ENCODE measurements at places on chromosomes 5 and 9. TPM values are rescaled to one million over a fixed set of nuclear protein-coding genes. Genes with fewer than 3 reads are reported as not detected.

CORO2A gene
- total RNA-seq, result 5.7 TPM

DNA sequence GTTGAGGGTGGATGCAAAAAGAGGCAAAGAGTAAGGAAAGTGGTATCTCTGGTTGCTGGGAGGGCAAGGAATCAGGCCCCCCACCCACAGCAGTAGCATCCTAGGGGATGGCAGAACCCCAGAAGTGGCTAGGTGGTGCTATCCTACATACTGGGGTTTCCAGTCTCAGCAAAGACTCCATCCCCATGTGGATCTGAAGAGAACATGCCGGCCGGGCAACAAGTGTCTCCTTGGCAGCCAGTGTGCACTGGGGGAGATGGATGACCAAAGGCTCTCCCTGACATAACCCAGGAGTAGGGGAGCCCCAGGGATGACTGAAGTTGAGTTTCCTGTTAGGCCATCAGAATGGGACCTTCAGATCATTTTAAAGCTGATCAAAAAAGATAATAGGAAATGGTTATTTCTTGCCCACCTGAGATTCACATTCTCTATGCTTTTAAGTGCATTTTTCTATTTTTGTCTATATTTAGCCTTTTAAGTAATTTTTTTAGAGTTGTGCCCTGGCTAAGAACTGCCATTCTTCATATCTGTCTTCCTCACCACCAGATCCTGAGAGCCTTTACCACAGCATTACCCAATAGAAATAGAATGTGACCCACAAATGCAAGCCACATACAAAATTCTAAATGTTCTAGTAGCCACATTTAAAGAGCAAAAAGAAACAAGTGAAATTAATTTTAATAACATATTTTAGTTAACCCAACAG, 78.7 kb upstream of the SMIM23 start:
- no peak for DNase-seq

- no peak for DNase-seq
Measured at GRCh38 chr5:26662806-26663360, 375.5 kb downstream of the CDH9 start.

DNA sequence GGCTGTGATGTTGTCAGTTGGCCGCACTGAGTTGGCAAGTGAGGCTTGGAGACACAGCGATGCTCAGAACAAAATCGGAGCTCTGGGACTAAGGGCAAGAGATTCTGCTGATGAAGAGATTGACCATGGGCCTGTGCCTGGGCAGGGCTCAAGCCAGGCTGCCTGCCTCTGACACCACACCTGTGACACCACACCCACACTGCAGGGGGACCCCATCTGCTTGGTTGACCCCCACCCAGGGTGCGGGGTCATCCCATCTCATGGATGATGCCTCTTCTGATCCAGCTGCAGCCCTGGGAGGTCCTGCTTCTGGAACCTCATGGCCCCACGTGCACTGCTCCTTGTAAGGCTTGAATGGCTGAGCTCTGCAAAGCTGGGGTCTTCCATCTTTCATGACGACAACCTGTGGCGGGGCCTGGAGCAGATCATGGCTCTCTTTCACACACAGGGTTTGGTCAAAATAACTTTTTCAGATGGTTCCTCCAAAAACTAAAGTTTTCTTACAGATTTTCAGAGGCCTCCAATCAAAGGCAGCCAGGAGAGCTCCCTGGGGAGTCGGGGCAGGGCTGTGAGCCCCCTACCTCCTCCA, 185.2 kb downstream of the GADD45G start:
- DNase-seq, result no peak

DNA sequence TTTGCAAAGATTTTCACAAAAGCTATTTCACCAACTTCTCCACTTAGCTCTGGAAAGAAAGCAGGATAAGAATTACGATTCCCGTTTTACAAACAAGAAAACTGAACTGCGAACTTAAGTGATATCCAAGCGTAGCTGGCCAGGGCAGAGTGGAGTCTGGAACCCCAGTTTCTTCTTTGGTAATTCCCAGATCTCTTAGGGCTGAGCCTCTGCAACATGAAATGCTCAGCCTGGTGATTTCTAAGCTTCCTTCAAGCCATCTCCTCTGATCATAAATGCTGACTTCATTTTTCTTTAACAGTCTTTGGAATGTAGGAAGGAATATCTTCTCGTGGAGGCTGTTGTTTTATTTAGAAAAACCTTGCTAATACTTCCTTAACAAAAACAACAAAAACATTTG, 620.0 kb downstream of the CCDC171 start:
- no peak for DNase-seq

IL5 gene
- not detected for total RNA-seq

CXCL14 gene
- total RNA-seq, result not detected

CFAP90 gene
- total RNA-seq, result not detected

- no peak for DNase-seq
Measured at GRCh38 chr9:124266826-124267201, 9.1 kb downstream of the NEK6 start.

SLC45A2 gene
- not detected for total RNA-seq

Measured in HCT116 (cell line).